Astrocyte of the cerebellum (primary cell): ENCODE measurements at places on chromosomes 11 and 22.

DNA sequence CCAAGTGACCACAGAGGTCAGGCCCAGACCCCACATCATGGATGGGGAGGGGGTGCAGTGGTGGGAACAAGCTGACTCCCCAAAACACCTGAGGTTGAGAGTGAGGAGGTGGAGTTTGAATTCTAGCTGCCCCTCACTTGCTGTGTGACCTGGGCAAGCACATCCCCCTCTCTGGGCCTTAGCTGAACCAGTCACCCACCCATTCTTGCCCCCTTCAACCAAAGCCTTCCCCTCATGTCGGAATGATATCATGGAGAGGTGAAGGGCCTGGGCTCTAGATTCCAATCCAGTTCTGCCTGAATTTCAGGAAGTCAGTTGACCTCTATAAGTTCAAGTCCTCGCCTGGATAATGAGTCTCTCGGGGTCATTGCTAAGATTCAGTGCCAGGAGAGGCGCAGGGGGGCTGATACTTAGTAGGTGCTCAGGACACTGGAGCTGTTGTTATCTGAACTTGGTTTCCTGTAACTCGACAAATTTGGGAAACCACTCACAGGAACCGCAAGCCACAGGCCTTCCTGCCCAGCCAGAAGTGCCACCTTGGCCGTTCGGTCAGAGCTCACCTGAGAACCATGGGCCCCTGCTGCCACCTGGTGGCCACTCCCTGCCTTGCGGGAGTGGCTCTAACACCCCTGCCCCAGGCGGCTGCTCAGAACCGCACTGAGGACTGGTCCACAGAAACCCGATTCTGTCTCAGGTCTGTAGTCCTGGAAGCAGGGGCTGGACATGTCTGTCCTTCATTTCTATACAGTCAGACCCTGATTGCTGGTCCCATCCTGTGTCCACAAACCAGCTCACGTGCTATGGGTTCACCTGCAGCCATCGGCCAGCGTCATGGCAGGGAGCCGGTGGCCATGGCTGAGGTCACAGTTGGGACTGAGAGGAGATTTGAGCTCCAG is 6.9 kb downstream of the CDC42EP1 start:
- peak; percentile 63 for DNase-seq

DNA sequence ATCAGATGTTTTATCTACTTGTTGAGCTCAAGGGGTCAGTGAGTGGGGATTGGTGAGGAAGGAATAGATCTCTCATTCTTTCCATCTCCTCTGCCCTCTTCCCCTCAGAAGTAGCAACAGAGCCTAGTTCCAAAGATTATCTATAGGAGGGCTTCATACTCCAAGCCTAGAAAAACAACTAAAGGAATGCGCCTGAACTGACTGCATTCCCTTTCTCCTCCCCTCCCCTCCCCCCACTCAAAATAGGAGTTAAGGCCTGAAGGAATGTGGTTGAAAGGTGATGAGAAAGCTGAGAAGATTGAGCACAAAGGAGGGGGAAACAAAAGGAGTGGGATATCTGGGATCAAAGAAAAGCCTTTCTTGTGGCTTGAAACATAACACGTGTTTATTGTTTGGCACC is 10.5 kb downstream of the EMSY start:
- no peak for DNase-seq

DNA sequence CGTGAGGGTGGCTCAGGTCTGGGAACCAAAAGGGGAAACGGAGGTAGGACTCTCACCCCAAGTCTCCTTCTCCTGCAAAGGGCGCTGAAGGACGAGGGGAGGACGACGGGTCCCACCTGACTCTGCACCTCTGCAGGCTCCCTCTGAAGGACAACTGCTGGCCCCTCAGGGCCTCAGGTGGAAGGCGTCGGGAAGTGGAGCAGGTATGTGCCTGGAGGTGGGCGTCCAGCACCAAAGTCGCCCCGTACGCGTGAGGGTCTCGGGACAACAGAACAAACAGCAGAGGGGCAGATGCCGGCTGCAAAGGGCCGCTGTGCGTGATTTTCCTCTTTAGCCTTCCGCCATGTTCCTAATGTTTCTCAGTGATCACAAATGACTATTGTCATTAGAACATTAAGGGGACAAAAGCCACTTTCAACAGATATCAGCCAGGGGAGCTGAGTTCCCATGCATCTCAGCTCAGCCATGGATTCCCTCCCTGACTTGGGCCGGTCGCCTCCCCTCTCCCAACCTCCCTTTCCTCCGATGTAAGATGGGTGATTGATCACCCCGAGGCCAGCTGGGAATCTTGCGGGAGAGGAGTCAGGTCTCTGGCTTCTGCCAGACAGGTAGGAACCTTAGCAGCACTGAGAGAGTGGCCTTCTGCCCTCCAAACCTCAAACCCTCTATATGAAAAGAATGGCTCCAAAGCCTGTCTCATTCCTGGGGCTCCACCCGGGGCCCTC is 836 bp downstream of the SLC16A8 start:
- no peak for DNase-seq

DNA sequence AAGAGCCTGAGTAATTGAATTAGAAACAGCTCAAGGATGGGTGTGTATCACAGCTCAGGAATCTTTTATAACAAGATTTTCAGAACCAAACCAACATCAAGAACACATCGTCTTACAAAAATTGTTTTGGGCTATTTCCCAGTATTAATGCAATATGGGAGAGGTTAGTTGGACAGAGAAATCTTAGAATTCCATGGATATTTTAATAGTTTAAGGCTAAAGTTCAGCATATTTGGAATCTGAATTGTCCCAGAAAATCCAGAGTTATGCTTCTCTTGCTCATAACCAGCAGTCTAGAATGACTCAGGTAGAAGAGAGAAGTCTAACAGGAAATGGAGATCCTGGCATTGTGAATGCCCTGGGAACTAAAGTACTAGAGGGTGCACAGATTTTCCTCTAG is 74.6 kb downstream of the ADM start:
- no peak for DNase-seq

GRCh38 chr22:46058091-46058420 is 81.1 kb upstream of the WNT7B start:
- no peak for DNase-seq

GRCh38 chr11:3615998-3616397 is 25.8 kb downstream of the ART5 start:
- no peak for DNase-seq

DNA sequence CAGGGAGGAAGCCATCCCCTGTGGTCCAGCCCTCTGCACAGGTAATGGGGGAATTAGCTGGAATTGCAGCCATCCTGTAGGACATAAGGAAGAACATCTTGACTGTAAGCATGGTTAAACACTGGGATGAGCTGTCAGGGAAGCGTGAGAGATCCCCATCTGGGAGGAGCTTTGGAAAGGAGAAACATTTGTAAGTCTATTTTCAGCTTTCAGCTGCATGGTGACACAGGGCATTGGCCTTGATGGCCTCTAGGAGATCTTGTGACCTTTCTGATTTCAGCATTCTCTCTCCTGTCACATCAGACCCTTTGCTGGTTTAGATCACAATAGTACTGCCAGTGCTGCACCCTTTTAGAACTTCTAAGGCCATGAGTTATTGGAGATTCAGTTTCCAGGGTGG is 47.1 kb downstream of the BCR start:
- DNase-seq, result no peak

DNA sequence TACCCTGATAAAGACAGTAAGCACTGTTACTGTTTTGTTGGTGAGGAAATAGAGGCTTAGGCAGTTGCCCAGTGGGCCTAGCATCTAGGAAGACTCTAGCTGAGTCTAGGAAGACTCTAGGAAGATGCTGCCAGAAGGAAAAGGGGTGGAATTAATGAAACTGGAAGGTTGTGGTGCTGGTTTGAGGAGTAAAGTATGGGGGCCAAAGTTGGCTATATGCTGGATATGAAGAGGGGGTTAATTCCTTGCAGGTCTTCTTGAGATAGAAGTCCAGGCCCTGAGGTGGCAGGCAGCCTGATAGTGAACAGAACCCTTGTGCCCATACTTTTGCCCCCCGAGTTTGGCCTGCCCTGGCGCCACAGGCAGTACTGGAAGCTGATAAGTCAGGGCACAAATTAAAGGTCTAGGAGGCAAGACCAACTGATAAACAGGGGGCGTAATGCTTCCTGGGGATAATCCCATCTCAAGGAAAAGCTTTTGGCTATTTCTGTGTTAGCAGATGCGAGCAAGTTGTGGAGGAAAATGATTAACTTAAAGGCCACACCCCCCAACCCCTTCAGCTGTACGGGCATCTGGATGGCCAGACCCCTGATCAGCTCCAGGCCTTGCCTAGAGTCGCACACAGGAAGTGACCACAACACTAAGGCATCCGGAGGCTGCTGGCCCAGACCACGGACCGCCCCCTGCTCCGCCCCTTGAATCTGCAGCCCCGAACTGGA is 3.1 kb downstream of the ILK start:
- DNase-seq, result peak; percentile 84

GRCh38 chr11:121494355-121495099 is 41.8 kb upstream of the SORL1-AS1 start:
- DNase-seq, result no peak

DNA sequence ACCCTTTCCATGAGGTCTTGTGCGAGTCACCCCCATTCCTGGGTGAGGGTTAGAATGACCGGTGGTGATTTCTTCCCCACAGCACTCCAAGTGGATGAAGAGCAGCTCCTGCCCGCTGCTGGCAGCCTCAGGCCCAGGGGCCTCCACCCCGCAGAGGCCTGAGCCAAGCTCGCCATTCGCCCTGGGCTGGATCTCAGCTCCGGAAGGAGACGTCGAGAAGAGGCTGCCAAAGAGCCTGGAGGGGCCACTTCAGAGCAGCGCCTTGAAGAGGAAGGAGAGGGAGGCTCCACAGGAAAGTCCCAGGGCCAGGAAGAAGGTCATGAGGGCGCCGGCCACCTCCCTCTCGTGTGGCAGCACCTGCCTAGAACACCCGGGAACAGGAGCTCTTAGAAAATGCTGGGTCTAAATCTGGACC is 8.4 kb downstream of the SLC29A2 start:
- DNase-seq, result no peak

GRCh38 chr11:125229916-125230315 is 65.4 kb downstream of the PKNOX2 start:
- no peak for DNase-seq
